ENCODE measurements at places on chromosomes 11 and 22. TPM values are rescaled to one million over a fixed set of nuclear protein-coding genes. Genes with fewer than 3 reads are reported as not detected.

The C22orf42 gene
- total RNA-seq = not detected

The KCNJ4 gene
- not detected for total RNA-seq

The OR52H1 gene
- not detected for total RNA-seq

The JAML gene
- total RNA-seq = not detected

The PAMR1 gene
- total RNA-seq = not detected

The OTOG gene
- total RNA-seq = not detected

The CREB3L1 gene
- 6.3 TPM for total RNA-seq

All from glomerular endothelial cell (primary cell).